NCI-H1930 (cell line): ENCODE measurements at places on chromosomes 3 and 15.
A peak's percentile ranks its signal among the peaks of the same experiment; 100 is the strongest.

GRCh38 chr3:59101231-59101736, 51.5 kb upstream of the CFAP20DC start:
- DNase-seq = no peak

DNA sequence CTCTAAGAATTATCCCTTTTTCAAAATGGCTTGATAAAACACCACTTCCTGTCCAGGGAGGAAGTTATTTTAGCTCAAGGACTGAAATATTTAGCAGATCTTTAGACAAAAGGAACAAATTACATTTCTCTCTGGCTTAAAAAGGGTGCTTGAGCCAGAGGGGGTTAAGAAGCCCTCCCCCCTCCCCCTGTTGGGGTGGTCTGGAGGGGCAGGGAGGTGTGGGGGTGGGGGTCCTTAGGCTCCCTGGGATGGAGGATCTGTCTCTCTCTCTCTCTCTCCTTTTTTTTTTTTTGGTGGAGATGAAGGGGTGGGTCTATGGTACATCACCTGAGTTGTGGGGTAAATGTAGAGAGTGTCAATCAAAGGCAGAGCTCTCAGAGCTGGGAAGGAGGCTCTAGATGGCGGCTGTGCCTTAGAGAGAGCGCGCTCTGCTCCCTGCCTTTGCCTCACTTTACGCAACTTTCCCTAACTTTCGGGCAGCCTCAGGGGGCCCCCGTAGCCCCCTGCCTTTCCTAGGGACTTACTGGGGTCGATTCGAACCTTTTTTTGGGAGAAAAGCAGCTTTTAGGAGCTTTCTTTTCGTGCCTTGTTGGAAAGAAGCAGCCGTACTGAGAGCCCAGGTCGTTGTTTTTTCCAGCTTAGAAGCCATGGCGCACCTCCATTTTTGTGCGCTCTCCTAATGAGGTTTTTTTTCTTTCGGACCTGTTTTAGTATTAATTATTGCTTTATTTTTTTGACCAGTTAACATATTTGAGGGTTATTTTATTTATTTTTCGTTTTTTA, at the start of gene CHD2:
TSS of gene CHD2 (plus strand) at position 377 of the 783 bp plus-strand sequence. CDS start 914 bp downstream, outside the sequence.
- DNase-seq = peak; percentile 78

GRCh38 chr3:122104515-122105194, 49.5 kb downstream of the CD86 start:
- DNase-seq = no peak

GRCh38 chr3:42747581-42747980, 25.5 kb downstream of the CCDC13 start:
- no peak for DNase-seq

GRCh38 chr15:62449638-62450037, 284.6 kb upstream of the C2CD4B start:
- DNase-seq = no peak

DNA sequence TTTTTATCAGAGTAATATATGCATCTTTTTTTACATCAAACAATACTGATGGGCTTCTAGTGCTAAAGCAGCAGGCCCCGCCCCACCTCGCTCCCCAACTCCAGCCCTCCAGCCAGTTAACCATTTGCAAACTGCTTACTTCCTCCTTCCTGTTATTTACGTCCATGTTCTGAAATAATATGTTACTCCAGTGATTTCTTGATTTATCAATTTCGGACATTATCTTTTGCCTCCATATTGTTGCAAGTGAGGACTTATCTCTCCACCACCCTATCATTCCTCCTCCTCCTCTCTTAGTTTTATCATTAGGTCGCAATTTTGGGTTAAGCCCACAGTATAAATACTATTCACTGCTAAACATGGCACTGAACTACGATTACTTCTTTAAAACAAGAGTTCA, 39.5 kb downstream of the ZNF710 start:
- DNase-seq = no peak

GRCh38 chr3:148643389-148643840, 54.3 kb upstream of the AGTR1 start:
- no peak for DNase-seq

DNA sequence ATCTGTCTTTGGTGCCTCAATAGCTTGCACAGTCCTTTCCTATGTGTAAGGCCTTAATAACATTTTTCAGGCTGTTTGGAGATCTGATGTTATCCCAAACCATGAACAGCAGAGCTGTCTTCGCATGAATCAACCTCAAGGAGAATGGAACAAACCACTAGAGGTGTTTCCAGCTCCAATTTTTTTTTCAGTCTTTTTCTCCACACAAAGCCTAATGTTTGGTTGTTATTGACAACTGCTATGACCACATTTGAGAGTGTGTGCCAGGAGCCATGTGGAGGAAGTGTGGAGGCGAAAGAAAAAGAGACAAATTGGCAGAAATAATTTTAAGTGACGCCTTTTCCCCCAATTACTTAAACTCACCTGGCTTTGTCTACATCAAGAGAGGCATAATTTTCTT, 38.7 kb downstream of the RTP4 start:
- no peak for DNase-seq

- no peak for DNase-seq
These were observed 39.8 kb downstream of the ARHGAP31 start for GRCh38 chr3:119333773-119334509.

GRCh38 chr3:136262559-136262958, 12.4 kb downstream of the PCCB start:
- DNase-seq = no peak

GRCh38 chr3:39050029-39050428, 1.7 kb downstream of the SCN11A start:
- no peak for DNase-seq

DNA sequence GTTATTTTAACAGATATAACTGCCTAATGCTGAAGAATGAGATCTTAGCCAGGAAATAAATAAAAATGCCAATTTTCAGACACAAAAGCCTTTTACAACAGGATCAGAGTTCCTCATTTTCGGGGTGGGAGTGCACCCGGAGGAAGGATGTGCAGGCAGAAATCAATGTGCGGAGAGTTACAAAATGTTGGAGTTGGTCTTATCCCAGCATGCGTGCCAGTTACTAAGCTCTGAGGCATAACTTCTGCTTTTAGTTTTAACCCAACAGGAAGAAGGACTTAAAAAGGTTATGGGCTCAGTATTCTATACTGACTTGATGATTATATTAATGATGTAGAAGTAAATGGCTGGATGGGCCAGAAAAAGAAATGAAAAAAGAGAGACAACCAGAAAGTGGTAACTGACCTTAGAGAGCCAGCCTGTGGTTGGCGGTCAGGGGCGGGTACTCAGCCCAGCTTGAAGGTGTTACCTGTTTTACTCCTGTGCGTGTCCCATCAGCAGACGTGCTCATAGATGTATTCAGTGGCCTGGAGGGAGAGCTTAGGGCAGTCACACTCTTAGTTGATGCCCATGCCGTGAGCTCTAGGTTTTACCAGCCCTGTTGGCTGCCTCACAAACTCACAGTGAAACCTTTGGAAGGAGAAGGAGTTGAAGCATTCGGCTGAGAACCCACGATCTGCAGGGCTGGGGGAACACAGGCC, 164.7 kb downstream of the SV2B start:
- no peak for DNase-seq

DNA sequence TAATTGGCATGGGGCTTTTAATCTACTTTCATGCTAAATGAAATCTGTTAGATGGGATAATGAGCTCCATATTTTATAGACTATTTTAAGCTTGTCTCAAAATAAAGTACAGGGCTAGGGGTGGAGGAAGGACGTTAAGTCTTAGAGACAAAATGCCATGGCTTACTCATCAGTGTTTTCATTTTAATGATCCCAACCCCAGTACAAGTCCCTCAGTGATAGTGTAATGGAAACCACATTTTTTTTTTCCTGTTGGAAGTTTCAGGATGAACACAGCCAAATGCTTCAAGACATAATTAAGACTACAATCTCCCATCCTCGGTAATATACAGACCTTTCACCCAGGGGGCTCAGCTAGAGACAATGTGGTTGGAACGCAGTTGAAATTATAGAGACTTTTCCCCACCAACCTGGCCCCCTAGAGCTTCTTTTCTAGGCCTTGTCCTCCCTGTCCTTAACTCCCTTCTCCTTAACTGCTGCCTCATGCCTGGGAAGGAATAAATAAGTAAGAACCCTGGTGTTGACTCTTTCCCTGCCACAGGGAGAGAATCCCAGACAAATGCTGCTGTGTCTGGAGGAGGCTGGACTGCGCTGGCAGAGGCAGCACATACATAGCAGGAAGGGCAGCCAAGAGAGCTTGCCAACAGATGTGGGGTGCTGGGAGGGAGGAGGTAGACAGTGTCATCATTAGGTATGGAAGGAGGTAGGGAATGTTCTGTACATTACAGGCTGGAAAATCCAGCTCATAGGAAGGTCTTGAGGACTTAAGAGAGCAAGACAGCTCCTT, 115.4 kb upstream of the ROPN1 start:
- no peak for DNase-seq
